ENCODE measurements at places on chromosomes 1 and 21.

- DNase-seq = peak; percentile 68
These were observed 2.7 kb downstream of the SH2D2A start for GRCh38 chr1:156813750-156814570.

DNA sequence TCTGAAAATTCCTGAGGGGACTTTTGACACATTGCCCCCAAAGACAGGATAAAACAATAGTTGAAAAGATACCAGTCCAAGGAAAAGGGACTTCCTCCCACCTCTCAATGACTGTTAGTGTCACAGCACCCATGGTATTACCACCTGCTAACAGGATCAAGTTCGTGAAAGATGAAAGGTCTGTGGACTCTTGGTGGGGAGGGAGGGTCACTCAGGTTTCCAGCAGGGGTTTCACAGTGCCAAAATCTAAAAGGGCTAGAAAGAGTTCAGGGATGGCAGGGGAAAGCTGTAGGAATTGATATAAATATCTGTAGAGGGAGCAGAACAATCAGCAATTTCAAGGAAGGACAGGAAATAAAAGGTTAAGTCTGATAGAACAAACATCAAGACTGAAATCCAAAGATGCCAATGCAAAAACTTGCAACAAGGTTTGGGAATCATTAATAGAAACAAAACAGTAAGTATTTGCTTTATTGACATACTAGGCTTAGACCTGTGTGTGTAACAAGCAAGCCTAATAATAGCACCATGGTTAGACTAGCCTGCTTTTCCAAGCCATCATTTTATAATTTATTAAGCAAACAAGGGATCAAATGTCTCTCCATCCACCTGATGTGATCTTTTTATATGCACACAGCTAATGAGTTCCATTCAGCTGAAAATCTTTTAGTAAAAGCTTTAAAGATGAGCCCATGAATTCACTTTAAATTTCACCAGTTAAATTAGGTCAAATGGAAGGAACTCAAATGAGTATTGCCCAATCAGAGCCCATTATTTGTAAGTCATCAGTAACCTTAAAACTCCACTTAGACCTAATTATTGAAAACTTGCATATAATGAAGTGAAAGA is 3.7 kb downstream of the MCL1 start:
- DNase-seq = no peak

GRCh38 chr1:39258146-39258924 is 53.8 kb downstream of the MACF1 start:
- peak; percentile 78 for DNase-seq

DNA sequence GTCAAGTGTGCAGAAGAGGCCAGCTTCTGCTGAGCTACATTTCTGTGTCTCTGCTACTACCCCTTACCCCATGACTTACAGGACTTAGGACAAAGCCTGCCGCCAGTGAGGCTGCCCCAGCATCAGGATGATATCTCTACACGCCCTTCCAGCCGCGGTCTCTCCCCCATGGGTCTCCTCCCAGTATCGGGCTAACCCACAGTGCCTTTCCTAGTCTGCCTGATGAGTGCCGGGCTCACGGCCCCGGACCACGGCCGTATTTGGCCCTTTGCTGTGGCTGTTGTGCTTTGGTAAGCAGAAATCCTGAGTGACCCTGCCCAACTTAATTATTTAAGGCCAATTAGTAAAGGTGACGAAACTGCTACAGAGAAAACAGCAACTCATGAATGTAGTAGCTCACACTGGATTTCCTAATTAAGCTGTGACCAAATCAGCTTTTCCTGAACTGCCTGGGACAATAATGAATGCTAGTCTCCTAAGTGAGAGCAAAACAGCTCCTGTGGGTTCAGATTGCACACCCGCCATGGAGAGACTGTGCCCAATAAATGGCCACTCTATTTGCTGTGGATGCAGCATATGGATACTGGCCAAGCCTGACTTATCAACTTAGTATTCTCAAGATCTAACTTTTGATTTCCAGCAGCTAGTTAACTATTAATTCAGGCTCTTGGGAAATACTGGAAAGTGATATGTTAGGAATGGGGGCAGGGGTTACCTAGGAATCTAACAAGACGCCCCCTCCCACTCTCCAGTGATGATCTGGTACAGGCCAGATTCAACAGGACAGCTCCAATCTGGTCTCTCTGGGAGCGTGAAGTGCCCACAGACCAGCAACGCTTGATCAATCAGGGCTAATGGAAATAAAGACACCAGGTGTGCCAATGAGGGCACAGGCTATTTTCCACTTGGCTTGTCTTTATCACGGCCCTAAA is 123.3 kb upstream of the IFFO2 start:
- DNase-seq = no peak

GRCh38 chr1:147611021-147611426 is 59.3 kb downstream of the ACP6 start:
- DNase-seq = no peak

DNA sequence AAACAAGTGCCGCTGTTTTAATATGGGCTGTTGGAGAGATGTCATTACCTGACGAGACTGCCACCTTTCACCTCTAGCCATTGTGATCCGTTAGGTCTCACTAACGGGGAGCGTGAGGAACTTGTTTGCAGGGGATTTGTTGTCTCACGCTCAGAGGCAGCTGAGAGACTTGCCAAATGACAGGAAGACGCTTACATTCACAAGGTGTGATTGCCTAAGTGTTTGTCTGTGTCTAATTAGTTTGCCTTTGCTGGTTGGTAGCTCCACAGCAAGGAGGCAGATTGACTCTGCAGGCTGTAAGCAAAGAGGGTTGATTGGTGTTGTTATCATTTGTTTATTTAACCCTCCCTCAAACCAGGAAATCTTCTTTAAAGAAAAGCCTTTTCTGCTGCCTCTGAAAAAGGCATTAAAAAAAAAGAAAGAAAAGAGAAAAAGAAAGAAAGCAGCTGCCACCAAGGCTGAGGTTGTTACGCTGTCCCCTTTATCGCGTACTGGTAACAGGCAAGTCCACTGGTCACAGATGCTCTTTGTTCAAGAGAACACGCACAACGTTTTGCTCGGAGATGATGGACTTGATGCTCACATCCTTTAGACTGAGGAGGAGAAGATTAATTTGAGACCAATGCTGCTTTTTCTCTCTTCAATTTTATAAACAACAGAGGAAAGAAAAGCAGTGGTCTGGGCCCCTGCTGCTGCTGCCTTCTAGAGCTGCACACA is 203.9 kb downstream of the ZNF326 start:
- no peak for DNase-seq

DNA sequence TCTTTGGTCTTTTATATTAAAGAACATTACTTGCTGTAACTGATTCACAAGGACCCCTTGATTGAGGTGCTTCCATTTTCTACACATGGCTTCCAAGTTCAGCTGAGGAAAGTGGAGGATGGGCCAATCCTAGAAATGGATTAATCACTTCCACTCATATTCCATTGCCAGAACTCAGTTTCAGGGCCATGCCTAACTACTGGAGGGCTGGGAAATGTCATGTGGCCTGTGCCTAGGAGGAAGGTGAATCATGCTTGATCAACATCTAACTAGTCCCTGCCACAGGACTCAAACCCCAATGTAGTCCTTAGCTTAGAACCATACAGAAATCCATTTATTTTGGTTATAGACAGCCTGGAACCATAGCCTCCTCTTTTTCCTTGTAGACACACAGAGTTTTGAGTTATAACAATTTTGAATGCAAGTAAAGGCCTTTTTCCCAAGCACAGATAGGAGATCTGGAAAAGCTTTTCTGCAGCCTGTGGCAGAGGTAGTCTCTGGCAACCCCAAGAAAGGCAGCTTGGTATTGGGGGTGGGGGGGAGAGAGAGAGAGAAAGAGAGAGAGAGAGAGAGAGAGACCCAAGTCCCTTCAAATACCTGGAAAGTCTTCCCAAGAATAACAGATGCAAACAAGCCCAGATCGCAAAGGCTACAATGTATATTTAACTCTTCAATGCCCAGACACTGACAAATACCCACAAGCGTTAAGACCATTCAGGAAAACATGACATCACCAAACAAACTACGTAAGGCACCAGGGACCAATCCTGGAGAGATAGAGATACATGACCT is 12.5 kb downstream of the MAST2 start:
- no peak for DNase-seq

GRCh38 chr1:27937524-27937836 is 2.7 kb downstream of the SMPDL3B start:
- no peak for DNase-seq

- DNase-seq = no peak
These were observed 97.4 kb upstream of the HP1BP3 start for GRCh38 chr1:20884513-20884912.

GRCh38 chr1:241816008-241816407 is 32.0 kb upstream of the EXO1 start:
- DNase-seq = no peak

GRCh38 chr1:94731891-94732290 is 88.3 kb upstream of the SLC44A3 start:
- DNase-seq = no peak

GRCh38 chr1:53644909-53645689 is 93.9 kb downstream of the GLIS1 start:
- DNase-seq = no peak

GRCh38 chr1:100511058-100511457 is 26.9 kb upstream of the GPR88 start:
- DNase-seq = no peak

DNA sequence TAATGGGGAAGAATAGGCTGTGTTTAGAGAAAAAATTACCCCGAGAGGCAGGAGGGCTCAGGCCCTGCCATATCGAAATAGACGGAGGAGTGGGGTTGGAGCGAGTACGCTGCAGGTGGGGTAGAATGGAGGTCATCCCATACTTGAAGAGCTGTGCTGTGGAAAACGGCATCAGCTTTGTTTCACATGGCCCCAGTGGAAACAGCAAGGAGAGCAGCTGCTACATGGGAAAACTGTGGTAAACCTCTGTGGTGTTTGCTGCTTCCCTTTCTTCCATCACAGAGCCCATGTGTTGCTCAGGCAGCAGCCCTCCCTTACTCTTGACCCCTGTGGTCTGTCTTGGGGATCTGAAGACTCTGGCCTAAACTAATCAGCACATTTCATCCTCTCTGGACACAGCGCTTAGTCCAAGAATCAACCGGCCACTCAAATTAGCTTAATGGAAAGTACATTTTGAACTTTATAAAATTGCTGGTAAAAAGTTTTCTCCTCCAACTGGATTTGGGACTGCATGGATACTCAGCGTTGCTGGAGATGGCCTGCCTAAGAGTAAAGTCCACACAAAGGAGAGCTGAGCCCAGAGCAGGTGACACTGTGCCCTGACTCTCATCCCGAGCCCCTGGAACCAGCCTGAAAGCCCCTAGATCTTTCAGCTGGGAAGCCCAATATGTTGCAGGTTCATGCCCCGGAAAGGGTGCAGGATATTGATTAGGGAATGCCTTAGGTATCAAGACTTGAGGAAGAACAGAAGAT is 127.1 kb upstream of the GADD45A start:
- no peak for DNase-seq

- DNase-seq = no peak
These were observed 24.6 kb downstream of the CR1L start for GRCh38 chr1:207669528-207670009.

DNA sequence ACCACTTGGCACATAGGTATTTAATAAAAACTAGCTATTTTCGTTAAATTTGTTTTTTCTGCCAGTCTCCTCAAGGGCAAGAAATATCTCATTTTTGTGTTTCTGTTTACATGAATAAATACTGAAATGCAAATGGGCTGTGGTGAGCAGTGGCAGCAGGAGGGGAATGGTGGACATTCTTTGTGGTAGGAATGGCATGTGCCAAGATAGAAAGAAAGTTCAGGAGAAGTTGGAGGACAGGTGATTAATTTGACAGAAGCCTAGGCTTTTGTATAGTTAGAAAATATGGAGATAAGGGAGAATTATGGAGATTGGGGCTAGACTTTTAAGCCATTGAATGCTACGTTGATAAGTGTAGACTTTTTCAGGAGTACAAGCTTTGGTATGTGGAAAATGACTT is 8.6 kb downstream of the RAP1A start:
- DNase-seq = no peak

- DNase-seq = no peak
These were observed 3.0 kb upstream of the TSPAN1 start for GRCh38 chr1:46171871-46172270.

DNA sequence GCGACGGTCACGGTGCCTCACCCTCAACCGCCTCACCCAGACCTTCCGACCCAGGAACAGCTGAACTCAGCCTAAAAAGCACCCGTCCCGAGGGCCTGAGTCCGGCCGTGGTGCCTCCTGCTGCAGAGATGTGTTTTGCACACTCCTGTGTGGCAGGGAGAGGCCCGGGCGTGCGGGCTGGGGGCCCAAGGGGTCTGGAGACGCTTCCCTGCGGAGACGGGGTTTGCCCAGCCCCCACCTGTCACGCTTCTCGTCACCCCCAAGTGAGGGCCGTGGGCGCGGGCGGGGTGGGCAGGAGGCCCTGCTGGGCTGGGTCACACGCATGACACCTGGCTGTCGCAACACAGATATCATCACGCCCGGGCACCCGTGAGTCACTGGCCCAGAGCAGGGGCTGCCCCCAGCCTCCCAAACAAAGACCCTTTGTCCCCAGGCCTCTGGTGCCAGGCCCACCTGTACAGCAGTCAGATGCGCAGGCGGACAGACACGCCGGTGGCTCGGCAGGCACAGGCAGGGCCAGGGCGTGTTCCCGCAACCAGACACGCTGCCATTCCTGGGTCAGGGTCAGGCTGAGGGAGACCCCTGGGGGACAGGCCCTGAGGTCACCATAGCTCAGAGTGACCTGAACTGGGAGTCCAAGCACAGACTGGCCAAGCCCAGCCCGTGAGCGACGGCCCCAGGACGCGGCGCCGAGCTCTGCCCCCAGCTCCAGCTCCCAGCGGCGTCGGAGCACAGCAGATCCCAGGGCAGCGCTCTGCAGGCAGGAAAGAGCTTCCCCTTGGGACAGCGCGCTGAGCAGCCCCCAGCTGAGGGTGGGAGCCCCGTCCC is 6.1 kb downstream of the B3GALT6 start:
- no peak for DNase-seq

DNA sequence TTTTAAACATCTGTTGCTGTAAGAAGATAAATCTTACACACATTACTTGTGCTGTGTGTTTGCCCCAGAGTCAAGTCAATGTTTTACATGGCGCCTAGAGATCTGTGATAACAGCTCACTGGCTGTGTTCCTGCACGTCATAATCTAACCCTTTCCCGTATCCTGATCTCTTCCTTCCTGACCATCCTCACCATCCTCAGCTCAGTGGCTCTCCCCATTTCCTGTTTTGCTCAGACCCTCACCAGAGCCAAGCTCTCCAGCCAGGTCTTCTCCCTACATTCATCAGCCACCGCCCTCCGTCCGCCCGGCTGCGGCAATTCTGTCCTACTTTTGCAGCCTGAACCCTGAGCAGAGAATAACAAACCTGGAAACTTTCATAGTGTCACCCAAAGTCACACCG is 824.7 kb downstream of the USP25 start:
- no peak for DNase-seq

DNA sequence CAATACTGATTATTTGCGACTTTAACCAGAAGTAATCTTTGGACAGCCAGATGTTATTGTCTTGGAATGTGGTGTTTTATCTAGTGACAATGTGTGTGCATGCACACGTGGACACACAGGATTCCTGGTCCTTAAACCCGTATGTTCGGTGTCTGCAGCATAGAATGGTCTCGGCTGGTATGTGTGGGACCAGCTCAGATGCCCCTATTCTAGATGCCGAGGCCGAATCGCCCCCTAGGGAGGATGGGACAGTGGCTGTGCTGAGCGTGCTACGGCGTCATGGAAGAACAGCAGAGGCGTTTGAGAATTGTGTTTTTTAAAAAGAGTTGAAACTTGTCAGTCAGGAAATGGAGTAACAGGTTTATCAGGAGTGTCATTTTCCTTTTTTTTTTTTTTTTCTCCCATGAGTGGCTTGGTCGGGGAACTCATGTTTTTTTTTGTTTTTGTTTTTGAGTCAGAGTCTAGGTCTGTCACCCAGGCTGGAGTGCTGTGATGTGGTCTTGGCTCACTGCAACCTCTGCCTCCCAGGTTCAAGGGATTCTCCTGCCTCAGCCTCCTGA is 30.1 kb downstream of the SKI start:
- no peak for DNase-seq

GRCh38 chr1:196059210-196059609 is 549.0 kb downstream of the KCNT2 start:
- DNase-seq = no peak

Measured in right atrium auricular region (tissue), 2 donors.